AG04449 (cell line): ENCODE measurements at places on chromosomes 2 and 18.

DNA sequence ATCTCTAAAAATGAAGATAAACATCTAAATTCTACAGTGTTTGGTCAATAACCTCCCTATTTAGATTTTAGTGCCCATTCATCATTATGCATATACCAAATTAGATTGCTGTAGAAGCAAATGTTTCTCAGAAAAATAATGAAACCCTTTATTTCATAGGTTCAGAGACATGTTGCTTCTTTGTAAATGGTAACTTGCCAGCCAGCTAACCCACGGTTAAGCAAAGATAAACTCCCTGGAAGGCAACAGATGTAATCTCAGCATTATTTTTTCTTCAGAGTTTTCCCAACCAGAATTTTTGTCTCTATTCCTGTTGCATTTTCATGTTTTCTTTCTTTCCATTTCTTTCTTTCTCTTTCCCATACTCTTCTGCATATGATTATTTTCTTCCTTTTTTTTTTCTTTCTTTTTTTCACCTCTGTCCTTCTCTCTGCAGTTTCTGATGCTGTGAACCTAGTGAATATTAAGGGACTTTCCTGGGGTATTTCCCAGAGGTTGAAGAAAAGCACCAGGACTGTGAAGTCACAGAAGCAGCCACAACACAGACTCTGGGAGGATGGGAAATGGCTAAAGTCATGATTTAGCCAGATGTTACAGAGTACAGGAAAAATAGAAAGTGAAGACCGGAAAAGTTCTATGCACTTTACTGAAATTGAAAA, 50.0 kb upstream of the DSG1 start:
- no peak for DNase-seq

DNA sequence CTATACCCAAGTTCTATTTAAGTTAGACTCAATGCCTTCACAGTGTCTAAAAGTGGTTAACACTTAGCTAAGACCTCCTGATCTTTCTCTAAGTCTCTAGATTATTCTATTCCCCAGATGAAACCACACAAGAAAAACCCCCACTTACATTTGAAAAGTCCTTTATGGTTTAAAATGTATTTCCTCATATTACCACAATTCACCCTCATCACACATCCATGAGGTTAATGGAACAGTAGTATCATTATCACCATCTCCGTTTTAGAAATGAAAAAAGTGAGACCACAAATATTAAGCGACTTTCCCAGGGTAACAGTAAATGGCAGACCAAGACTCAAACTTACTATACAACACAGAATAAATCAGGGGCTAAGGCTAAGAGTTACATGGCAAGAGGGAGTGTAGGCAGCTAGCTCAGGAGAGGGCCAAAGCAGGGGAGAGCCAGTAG, 28.6 kb downstream of the EPG5 start:
- DNase-seq = no peak

GRCh38 chr2:54787270-54787669, 63.8 kb downstream of the EML6 start:
- DNase-seq = no peak

- DNase-seq = no peak
Measured at GRCh38 chr2:26179446-26179913, 6.6 kb downstream of the GAREM2 start.

DNA sequence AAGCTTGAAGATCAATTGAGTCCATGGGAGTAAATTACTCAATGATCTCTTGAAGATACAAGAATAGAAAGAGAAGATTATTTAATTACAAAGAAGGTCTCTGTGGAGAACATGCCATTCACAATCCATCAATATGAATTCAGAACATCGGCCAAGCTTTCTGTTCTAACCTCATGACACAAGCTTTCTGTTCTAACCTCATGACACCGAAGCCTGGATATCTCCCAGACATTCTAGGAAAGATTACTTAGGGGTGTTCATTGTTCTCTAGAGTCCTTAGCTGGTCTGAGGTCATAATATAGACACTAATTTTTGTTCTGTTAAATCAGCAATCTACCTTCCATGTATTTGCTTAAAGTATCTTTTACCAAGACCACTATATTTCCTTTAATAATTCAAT, 95.5 kb downstream of the RDH14 start:
- DNase-seq = no peak

GRCh38 chr18:72410399-72410798, 133.7 kb downstream of the CBLN2 start:
- no peak for DNase-seq

DNA sequence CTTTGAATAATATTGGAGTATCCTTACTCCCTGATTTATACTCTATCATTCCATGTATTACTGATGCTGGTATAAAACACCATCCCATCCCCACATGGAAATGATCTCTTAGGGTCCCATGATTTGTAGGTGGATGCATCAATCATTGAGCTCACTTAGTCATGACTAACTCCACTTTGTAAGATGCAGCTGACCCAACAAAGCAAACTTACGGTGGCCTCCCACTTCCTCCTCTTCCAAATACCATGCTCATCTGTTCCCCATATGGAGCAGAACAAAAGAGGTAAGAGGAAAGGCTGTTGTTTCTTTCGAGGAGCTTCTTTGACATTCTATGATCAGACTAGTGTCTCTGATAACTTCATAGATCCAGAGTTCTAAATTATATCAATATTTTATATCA, 640.2 kb upstream of the SLC39A10 start:
- DNase-seq = no peak

- no peak for DNase-seq
Measured at GRCh38 chr2:140627136-140627535, 1503.7 kb downstream of the LRP1B start.

GRCh38 chr2:85999061-85999831, 106.4 kb downstream of the POLR1A start:
- DNase-seq = no peak

GRCh38 chr2:182715121-182715891, 751 bp upstream of the DNAJC10 start:
- DNase-seq = no peak

DNA sequence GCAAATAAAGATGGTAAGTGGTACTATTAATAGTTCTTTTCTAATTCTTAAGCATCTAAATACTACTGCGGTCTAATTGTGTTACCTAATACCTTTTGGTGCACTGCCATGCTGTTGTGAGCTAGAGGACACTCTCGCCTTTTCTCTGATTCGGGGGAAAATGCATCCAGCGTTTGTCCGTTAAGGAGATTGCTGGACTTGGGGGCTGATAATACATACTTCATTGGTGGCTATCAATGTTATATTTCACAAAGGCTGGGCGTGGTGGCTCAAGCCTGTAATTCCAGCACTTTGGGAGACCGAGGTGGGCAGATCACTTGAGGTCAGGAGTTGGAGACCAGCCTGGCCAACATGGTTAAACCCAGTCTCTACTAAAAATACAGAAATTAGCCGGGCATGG, 141.7 kb upstream of the TWIST2 start:
- no peak for DNase-seq

DNA sequence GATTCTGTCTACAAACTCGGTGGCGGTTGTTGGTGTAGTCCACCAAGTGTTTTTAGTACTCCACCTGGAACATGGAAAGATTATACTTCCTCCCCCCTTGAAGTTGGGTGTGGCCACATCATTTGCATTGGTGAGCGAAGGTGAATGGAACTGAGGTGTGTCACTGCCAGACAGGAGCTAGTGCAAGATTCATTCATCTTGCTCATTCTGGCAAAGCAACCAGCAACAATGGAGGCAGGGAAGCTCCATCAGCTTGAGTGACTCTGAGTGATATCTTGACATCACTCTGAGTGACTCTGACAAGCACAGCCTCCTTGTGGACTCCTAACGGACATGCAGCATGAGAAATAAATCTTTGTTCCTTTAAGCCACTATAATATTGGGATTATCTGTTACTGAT, 54.7 kb upstream of the SLC1A4 start:
- DNase-seq = no peak

- DNase-seq = no peak
Measured at GRCh38 chr2:105175231-105175630, 66.3 kb upstream of the GPR45 start.
